ENCODE measurements at places on chromosomes 11 and 22. TPM values are rescaled to one million over a fixed set of nuclear protein-coding genes. Genes with fewer than 3 reads are reported as not detected.

DNA sequence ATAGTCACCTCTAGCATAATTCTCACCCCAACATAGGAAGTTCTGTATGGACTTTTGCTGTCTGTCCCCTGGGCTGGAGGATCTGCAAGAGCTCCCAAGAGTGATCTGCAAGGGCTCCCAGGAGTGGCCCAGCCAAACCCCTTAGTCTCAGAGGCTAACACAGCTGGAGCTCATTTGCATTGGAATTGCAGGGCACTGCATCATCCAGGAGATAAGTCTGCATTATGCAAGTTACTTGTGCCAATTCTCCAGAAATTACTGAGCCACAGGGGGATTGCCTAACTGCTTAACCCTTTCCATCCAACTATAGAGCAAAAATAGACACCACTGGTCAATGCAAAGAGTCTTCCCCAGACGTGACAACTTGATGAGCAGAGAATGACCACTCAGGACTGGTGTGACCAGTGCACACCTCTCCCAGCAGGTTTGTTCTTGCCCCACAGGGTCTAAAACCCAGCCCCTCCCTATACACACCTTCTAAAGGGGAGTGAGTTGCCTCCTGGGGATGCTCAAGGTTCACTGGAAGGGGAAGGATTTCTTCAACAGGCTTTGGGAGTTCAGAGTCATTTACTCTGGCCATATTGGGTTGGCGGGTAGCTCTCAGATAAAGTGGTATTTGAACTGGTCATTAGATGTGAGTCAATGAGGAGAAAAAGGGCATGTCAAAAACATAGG is 38.4 kb downstream of the POU2AF3 start:
- H3K27ac ChIP-seq: peak overlapping the region; percentile 65
- H3K36me3 ChIP-seq: no peaks in the 10 kb centered on the region
- H3K4me1 ChIP-seq: peaks cover 41% of the 10 kb centered on the region
- no peak overlapping the region for H3K4me3 ChIP-seq

- H3K27me3 ChIP-seq: no peaks in the 10 kb centered on the region
- DNase-seq: no peak
- H3K4me3 ChIP-seq: no peak overlapping the region
- H3K36me3 ChIP-seq: no peaks in the 10 kb centered on the region
- peak overlapping the region; percentile 85 for H3K27ac ChIP-seq
- peaks cover 37% of the 10 kb centered on the region for H3K4me1 ChIP-seq
Measured at GRCh38 chr11:85740481-85741400, 54.7 kb upstream of the CCDC89 start.

- H3K27ac ChIP-seq: no peak overlapping the region
- no peaks in the 10 kb centered on the region for H3K27me3 ChIP-seq
- no peaks in the 10 kb centered on the region for H3K4me1 ChIP-seq
- peak; percentile 73 for DNase-seq
Measured at GRCh38 chr11:71086687-71087258, 165.6 kb downstream of the SHANK2 start.

DNA sequence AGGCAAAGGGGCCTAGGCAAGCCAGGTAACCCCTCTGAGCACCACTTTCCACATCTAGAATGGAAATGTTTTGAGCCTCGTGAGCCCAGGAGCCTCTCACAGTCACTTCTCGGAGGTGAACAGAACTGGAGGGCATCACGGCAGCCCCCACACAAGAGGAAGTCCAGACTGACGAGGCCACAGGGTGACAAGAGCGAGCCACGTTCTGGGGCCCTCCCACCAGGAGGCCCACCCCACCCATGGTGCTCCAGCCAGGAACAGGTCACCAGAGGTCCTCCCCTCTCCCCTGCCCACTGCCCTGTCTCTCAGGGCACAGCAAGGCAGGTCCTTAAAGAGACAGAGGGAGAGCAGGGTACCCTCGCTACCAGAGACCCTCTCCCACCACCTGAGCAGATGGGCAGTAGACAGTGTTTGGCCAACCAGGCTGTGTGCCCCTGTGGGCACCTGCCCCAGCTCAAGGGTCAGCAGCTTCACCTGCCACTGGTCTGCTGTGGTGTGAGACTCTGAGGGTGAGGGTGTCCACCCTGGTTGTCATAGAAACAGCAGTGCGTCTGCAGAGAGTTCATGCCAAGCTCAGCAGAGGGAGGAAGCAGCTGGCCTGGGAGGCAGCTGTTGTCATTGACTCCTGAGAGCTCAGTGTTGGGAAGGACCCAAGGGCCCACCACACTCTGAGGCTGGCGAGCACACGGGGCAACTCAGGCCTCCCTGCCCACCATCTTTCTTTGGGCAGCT is 31.4 kb downstream of the RSPH14 start:
- H3K4me3 ChIP-seq: no peak overlapping the region
- H3K36me3 ChIP-seq: no peaks in the 10 kb centered on the region
- peaks cover 3% of the 10 kb centered on the region for H3K4me1 ChIP-seq
- no peak for DNase-seq
- H3K27ac ChIP-seq: no peak overlapping the region

- no peaks in the 10 kb centered on the region for H3K27me3 ChIP-seq
- H3K27ac ChIP-seq: no peak overlapping the region
- no peak for DNase-seq
- no peak overlapping the region for H3K4me3 ChIP-seq
Measured at GRCh38 chr11:21895686-21896085, 297.2 kb upstream of the ANO5 start.

- peaks cover 15% of the 10 kb centered on the region for H3K4me1 ChIP-seq
- no peak overlapping the region for H3K4me3 ChIP-seq
- H3K27ac ChIP-seq: no peak overlapping the region
- DNase-seq: no peak
- no peaks in the 10 kb centered on the region for H3K27me3 ChIP-seq
Measured at GRCh38 chr22:44493206-44493605, 4.8 kb downstream of the RTL6 start.

Gene SOX10
- total RNA-seq: not detected

Gene MS4A4E
- not detected for total RNA-seq

Gene ACRV1
- total RNA-seq: not detected

Gene SYCE3
- total RNA-seq: not detected

Gene TSG101
- total RNA-seq: 78.6 TPM
